ENCODE measurements at places on chromosomes 1 and 21. TPM values are rescaled to one million over a fixed set of nuclear protein-coding genes. Genes with fewer than 3 reads are reported as not detected.

DNA sequence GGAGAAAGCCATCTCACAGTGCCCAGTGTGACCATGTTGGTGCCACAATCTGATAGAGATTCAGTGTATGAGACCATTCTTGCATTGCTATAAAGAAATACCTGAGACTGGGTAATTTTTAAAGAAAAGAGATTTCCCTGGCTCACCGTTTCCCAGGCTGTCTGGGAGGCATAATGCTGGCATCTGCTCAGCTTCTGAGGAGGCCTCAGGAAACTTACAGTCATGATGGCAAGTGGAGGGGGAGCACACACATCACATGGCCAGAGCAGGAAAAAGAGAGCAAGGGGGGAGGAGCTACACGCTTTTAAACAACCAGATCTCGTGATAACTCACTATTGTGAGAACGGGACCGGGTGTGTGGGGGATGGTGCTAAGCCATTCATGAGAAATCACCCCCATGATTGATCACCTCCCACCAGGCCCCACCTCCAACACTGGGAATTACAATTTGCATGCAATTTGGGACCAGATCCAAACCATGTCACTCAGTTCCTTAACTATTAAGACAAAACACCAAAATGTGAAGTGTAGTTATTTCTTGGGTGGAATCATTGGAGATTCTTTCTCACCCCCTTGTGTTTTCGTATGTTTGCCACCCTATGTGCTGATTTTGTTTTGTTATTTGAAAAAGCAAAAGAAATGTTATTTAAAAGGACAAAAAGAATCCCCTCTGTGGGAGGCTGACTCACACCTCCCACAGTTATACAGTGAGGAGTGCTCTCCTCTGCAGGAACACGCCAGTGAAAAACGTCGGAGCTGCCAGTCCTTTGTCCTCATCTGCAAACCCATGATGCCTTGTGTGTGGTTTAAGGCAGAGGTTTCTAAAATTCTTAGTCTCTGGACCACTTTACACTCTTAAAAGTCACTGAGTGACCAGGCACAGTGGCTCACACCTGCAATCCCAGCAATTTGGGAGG, 46.9 kb upstream of the IFNLR1 start:
- DNase-seq: no peak

GRCh38 chr1:14952626-14953314, 200.8 kb upstream of the TMEM51 start:
- no peak for DNase-seq

- DNase-seq: no peak
Observed at GRCh38 chr21:35981514-35982070, 78.7 kb downstream of the SETD4 start.

GRCh38 chr1:226029568-226030225, 30.6 kb upstream of the SDE2 start:
- DNase-seq: no peak

GRCh38 chr1:111745675-111746613, 6.7 kb upstream of the INKA2 start:
- no peak for DNase-seq

DNA sequence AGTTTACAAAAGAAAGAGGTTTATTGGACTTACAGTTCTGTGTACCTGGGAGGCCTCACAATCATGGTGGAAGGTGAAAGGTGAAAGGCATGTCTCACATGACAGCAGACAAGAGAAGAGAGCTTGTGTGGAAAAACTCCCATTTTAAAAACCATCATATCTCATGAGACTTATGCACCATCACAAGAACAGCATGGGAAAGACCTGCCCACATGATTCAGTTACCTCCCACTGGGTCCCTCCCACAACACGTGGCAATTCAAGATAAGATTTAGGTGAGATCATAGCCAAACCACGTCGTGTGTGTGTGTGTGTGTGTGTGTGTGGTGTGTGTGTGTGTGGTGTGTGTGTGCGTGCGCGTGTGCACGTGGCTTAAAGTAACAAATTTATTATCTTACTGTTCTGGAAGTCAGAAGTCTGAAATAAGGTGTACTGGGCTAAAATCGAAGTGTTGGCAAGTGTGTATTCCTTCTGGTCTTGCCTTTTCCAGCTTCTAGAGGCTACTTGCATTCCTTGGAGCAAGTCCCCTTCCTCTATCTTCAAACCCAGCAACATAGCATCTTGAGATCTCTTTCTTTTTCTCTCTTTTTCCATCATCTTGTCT, 48.1 kb upstream of the MPC2 start:
- no peak for DNase-seq

DNA sequence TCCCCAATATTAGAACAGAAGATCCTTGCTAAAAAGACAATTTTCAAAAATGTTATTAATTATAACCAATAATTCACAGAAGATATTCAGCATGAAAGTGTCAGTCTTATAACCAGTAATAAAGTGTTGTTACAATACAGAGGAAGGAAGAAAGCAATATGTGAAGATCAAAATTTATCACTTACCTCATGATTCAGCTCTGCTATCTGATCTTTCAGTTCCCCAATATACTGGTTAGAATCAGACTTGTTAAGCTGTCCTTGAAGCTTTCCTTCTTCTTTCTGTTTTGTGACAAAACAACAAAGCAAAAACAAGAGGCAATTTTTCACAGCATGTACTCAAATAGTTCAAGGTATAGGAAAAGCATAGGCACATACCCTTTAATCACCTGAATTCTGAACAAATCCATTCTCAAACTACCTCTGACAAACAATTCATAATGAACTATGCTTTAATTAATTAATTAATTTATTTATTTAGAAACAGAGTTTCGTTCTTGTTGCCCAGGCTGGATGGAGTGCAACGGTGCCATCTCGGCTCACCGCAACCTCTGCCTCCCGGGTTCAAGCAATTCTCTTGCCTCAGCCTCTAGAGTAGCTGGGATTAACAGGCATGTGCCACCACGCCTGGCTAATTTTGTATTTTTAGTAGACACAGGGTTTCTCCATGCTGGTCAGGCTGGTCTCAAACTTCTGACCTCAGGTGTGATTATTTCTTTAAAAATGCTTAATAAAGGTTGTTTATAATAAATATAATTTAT, 76.9 kb upstream of the GFI1 start:
- no peak for DNase-seq

- no peak for DNase-seq
Observed at GRCh38 chr1:209045331-209046057, 538.0 kb upstream of the CAMK1G start.

DNA sequence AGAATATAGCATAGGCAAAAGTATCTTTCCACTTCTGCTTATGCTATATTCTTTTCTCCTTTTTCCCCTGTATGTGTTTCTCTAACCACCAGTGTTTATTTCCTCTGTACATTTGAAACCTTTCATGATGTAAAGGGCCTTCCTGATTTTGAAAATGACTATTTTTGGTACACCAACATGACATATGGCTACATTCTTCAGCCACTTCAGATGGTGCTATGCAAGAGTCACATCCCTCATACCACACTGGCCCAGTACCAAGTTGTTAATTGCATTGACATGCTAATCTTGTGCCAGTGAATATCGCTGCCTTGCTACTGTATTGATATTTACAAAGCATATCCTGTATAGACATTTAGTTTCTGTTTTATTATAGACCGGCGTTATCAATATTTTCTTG, 408.7 kb downstream of the NCAM2 start:
- DNase-seq: no peak

DNA sequence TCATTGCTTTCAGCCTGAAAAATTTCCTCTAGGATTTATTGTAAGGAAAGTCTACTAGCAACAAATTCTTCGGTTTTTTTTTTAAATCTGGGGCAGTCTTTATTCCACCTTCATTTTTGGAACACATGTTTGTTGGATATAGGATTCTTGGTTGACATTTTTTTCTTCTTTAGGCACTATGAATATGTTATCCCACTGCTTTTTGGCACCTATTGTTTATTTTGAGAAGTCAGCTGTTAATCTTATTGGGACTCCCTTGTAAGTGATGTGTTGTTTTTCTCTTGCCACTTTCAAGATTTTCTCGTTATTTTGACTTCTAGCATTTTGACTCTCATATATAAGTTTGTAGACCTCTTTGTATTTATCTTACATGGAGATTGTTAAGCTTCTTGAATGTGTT, 99.3 kb downstream of the NPHS2 start:
- DNase-seq: no peak

Gene SPOCD1
- total RNA-seq: not detected

Gene SCNM1
- total RNA-seq: 26.8 TPM

Gene ARHGEF16
- total RNA-seq: 0.66 TPM

Gene CELA2A
- total RNA-seq: not detected

All from esophagus muscularis mucosa (tissue), 4 donors.